ENCODE measurements at places on chromosomes 11 and 22. TPM values are rescaled to one million over a fixed set of nuclear protein-coding genes. Genes with fewer than 3 reads are reported as not detected.
A peak's percentile ranks its signal among the peaks of the same experiment; 100 is the strongest.

The KLHDC7B gene
- not detected for total RNA-seq

GRCh38 chr11:107118025-107118720, 99.9 kb upstream of the GUCY1A2 start:
- no peak for DNase-seq

DNA sequence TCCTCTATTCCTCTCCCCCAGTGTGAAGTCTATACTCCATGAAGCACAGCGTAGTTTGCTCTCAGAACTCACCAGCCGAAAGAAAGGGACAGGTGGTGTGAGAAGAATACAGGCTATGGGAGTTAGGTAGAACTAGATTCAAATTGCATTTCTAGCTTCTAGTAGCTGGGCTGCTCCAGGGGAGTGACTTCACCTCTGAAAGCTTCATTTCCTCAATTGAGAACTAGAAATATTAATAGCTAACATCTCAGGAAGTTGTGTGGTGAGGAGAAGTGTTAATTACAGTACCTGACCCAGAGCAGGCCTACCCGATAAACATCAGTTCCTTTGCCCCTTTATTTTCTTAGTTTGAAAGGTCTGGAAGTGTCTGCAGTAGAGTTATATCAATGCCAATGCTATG, 484.7 kb upstream of the TENM4 start:
- DNase-seq: no peak

- DNase-seq: peak; percentile 83
Observed at GRCh38 chr22:50247748-50248147, 2.9 kb upstream of the TUBGCP6 start.

The CSF2RB gene
- 7.1 TPM for total RNA-seq

DNA sequence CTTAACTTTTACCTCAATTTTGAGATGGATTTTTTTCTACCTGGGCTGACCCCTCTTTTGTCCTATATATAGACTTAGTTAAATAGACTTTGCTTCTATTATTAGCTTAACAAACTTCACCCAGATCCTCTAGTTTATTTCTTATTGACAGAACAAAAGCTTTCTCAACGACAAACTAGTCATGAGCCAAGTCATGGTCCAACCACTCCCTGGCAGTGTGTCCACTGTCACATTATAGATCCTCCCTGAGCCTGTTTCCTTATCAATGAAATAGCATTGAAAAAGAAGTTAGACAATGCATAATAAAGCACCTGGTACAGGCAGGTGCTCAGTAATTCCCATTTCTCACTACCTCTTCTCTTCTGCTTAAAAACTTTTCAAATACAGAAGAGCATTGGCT, 155.1 kb downstream of the SPON1 start:
- no peak for DNase-seq

DNA sequence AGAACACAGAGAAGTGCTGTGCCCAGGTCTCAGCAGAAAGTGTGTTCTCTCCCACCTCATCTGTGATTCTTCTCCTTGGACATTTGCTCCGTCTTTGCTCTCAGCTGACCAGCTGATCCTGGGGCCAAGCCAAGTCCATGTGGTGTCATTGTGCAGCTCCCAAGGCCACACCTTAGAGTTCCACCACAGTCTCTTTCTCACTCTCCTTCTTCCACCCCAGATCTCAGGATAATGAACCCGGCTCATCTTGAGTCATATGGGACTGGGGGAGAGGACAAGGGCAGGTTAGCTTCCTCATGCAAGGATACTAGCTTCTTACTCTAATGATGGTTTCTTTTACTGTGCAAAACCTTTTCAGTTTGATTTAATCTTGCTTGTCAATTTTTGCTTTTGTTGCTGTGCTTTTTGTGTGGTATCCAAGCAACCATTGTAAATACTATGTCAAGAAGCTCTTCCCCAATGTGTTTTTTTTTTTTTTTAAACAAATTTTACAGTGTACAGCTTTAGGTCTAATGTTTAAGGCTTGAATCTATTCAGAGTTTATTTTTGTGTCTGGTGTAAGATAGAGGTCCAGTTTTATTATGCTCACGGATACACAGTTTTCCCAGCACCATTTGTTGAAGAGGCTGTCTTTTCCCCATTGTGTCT, 75.0 kb upstream of the OR4B1 start:
- DNase-seq: peak; percentile 14

DNA sequence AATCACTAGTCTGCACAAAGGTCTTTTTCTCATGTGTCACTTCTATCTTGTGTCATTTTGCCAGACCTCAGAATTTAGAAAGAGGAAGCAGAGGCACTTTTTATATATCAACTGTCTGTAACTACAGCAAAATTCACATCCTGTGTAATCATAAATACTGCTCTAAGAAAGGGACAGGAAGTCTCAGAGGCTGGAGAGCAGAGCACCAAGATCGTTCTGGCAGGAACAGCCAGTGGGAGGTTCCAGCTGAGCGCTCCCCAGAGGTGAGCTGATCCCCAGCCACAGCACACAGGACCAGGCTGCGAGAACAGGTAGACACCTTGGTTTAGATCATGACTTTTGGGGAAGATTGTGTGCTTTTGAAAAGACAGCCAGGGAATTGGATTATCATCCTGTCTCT, at the start of gene MS4A7:
TSS of gene MS4A7 (plus strand) at position 179 of the 400 bp plus-strand sequence. CDS start 4,610 bp downstream, outside the sequence.
- no peak for DNase-seq

The MUC5B gene
- total RNA-seq: not detected

GRCh38 chr11:59141673-59142460, 789 bp upstream of the FAM111A start:
- DNase-seq: peak; percentile 30

- no peak for DNase-seq
Observed at GRCh38 chr11:119376197-119376847, 5.2 kb downstream of the USP2 start.

GRCh38 chr22:19287076-19287707, 4.3 kb downstream of the CLTCL1 start:
- DNase-seq: no peak

- peak; percentile 92 for DNase-seq
Observed at GRCh38 chr11:74288161-74288560, 23.3 kb downstream of the P4HA3 start.

GRCh38 chr11:13321431-13321830, 43.8 kb downstream of the BMAL1 start:
- no peak for DNase-seq

- no peak for DNase-seq
Observed at GRCh38 chr22:25161916-25162530, 37.6 kb upstream of the CRYBB3 start.

DNA sequence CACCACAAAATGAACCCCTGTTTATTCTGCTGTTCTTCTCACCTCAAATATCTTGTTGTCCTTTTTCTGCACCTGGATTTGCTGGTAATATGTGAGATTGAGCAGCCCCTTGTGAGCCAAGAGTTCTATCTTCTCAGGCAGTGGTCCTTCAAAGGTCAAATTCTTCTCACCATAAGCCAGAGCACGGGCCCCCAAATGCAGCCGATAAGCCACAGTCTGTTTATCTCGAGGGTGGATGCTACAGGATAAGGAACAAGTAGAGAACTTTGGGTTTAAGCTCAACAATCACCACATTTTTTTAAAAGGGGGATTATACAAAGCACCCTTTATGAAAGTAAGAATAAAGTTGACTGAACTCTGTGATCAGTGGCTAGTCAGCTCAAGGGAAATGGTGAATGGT, 15.8 kb downstream of the TBRG1 start:
- DNase-seq: no peak

The SCN4B gene
- 0.09 TPM for total RNA-seq

DNA sequence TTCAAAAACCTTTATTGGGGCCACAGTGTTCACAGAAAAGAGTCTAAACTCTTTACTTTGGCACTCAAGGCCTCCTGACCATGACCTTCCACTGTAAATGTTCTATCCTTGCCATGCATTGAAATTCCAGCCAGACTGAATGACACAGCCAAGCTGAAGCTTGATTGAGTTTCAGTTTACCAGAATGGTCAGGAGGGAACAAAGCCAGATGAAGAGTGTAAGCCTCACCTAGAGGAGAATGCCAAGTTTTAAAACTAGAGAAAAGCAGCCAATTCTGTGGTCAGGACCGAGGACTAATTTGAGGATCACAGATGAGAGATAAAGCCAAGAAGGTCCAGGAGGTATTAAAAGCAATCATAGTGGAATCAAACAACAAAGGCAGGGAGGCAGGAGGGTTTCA, 215.3 kb downstream of the KCNA4 start:
- no peak for DNase-seq

DNA sequence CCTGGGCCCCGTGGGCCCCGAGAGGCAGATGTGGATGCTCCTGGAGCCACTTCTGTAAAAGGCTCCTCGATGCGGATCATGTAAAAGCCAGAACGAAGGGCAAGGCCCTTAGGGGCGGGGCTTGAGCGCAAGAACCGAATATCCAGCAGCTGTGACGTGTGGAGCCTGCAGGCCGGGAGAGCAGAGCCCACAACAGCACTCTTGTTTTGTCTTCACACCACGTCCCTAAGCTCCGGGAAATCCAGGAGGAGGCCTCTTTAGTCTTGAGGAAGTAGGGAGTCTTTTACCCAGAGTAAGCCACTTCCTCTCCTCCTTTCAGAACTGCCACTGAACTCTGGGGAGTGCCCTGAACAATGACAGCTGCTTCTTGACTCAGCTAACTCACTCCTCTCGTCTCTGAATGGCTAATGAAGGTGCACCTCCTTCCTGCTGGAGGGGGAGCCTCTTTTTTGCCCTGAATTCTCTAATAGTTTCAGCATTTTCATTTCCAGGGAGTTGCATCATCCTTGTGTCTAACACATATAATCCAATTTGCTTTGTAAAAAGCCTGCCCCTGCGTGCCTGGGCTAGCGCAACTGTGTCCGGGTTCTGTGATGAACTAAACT, 12.5 kb downstream of the L3MBTL2 start:
- peak; percentile 80 for DNase-seq

DNA sequence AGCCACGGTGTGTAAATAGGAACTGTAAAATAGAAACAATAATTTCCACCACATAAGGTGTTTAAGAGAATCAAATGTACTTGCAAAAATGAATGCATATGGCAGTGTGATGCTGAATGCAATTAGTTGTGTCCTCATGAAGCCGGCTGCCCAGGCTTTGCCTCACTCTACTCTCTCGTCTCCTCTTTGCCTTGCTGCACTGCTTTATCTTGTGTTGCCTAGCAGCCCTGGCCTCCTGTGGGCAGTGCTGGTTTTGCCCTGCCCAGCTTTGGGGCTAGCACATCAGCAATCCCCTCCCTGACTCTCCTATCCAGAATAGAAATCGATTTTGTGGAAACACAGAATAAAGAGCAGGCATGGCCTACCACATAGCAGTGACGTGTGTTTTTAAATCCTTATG, 30.0 kb downstream of the LRRC32 start:
- DNase-seq: no peak

DNA sequence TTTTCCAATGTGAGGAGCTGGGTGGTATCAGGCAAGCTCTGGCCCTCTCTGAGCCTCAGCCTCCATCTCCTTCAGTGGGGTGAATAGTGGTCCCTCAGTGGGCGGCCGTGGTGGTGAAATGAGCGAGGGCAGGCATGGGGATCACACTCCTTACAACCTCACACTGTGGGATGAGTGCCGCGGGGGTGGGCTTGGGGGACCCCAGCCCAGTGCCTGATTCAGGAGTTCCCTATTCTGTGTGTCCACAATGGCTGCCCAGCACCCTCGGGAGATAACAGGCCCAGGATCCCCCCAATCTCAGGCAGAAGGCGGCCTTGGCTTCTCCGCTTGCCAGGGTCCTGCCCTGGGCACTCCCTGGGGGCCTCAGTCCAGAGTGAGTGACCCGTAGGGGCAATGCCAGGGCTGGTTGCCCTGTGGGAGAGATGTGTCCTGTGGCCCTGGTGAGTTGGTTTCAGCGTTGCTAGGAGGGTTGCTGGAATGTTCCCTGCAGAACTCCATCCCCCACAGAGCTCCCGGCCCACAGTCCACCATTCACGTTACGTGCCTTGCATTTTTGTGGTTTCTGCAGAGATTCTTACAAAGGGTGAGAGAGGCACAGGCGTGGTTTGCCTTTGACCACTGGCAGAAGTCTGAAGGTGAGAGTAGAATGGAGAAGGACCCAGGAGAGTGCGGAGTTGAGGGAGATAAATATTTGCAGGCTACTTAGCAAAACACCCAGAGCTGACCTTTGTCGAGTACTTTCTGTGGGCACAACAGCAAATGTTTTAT, 2.9 kb downstream of the ALDH3B1 start:
- DNase-seq: no peak

DNA sequence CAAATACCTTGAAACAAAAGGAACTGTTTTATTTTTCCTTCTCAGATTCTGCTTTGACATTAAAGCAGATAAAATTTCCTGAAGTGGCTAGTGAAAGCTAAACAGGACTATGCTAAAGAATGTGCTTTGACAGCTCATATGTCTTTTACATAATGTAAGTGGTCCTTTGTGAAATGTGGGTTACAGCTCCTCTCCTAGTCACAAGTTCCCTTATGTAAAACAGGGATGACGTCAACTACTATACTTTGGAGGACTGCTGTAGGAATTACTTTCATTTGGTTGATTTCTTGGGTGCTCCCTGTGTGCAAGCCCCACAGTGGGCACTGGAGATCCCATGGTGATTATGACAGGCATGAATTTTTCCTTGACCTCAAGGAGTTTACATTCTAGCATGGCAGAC, 216.6 kb upstream of the NARS2 start:
- no peak for DNase-seq

DNA sequence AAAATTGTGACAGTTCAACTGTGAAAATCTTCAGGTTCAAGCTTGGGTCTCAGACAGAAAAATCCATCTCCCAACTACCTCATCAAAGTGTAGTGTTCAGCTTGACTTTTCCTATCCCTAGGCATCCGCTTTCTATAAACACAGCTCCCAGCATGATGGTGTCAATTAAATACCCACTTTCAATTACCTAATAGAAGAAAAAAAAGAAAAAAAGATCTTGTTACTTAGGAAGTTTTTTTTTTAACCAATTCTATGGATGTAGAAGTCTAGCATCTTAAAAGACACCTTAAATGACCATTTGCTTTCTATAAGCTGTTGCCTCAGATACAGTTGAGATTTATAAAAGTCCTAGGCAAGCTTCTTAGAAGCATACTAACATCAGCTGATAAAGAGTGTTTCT, 244.1 kb upstream of the MTNR1B start:
- DNase-seq: no peak

- no peak for DNase-seq
Observed at GRCh38 chr22:39710380-39711150, 140.0 kb downstream of the CACNA1I start.

DNA sequence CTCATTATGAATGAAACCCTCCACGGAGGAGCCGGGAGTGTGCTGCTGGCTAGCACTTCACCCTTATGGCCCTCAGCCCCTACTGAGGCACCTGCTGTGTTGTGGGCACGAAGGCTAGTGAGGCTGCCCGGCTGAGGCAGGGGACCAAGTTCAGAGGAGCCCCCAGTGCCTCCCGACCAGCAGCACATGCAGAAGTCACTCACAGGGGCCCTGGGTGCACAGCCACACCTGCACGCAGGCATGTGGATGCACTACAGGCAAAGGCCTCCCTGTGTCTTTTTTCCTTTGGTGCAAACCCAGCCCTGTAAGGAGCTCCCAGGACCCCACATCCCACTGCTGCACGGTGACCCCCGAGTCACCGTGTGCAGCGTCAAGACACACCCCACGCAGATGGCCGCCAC, 261.5 kb downstream of the BRD1 start:
- no peak for DNase-seq

- no peak for DNase-seq
Observed at GRCh38 chr22:37625737-37626136, 13.7 kb upstream of the SH3BP1 start.

The STARD10 gene
- 60.4 TPM for total RNA-seq

The FBXO3 gene
- total RNA-seq: 56.8 TPM
